ENCODE measurements at places on chromosomes 2 and 18. TPM values are rescaled to one million over a fixed set of nuclear protein-coding genes. Genes with fewer than 3 reads are reported as not detected.

The IL1RN gene
- 4.4 TPM for total RNA-seq

DNA sequence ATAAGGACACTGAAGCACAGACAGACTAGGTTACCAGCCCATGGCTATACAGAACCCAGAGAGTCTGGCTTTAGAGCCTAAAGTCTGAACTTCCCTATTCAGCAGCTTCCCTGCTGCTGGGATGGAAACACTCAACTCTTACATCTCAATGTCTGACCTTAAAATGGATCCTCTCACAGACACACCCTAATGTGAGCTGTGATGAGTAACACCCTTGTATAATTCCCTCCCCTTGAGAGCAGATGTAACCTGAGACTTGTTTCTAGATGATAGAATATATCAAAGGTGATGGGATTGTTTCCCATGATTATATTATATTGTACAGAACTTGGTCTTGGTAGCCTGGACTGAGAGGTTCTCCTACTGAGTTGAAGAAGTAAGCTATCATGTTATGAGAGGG is 577.1 kb upstream of the KLHL29 start:
- no peak for DNase-seq

The NETO1 gene
- total RNA-seq: not detected

The OTOF gene
- not detected for total RNA-seq

- DNase-seq: no peak
Measured at GRCh38 chr18:76847916-76848315, 25.6 kb downstream of the ZNF236 start.

DNA sequence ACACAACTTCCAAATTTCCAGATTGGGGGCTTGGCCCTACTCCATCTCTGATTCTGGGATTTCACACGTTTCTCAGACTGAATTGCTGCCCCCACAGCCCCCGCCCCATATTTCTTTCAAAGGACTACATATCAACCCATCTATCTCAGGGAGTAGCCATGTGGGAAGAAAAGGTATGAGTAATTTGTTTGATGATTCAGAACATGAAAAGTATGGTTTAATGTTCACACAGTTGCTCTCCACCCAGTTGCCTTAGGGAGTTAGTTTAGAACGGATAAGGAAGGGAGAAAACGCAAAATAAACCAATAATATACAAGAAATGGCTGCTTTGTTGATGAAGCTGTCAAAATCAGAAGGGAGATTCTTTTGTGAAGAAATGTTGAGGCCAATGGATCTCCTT is 145.1 kb downstream of the PIEZO2 start:
- DNase-seq: no peak

The FTCDNL1 gene
- 3.4 TPM for total RNA-seq

GRCh38 chr2:217515615-217516309 is 487.0 kb downstream of the TNS1 start:
- no peak for DNase-seq

DNA sequence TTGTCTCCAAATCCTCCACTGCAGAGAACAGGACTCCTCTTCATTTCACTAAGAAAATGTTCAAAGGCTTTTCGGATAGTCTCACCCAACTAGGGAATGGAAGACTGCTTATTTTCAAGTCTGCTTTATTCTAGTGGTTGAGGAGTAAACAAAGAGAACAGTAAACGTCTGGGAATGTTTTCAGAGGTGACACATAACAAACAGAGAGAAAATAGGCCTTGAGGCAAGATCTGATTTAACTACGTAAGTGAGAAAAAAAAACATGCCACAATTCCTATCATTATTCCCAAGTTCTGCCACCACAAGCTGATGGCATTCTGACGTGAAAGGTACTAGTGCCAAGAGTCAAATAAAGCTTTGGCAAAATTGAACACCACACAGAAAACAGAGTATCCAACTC is 16.7 kb upstream of the WIPF1 start:
- DNase-seq: no peak

GRCh38 chr2:151040039-151040438 is 221.6 kb downstream of the RBM43 start:
- DNase-seq: no peak

The SGPP2 gene
- total RNA-seq: 0.37 TPM

DNA sequence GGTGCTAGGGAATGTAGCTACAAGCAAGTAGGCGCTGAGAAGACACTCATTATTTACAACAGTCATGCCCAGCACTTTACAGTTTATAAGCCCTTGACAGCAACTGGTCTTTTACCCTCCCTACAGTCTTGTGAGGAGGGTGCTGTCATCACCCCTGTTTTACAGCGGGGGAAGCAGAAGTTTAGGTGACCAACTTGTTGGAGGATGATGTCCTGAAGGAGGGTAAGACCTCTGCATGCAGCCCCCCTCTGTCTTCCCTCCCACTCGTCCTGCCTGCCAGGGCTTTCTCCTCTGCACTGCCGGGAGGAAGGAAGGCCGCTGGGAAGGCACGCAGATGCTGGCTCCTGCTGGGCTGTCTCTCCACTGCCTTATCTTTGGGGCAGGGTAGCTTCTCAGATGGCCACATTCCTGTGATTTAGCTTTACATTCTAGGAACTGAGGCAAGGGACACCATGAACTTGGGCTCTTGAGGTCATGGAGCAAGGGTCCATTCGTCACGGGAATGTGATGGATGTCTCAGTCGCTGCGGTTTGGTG is 972 bp downstream of the IL1R1 start:
- DNase-seq: no peak

- DNase-seq: no peak
Measured at GRCh38 chr18:52569492-52569891, 229.5 kb downstream of the DCC start.

- DNase-seq: no peak
Measured at GRCh38 chr2:19119326-19120001, 239.0 kb downstream of the OSR1 start.

DNA sequence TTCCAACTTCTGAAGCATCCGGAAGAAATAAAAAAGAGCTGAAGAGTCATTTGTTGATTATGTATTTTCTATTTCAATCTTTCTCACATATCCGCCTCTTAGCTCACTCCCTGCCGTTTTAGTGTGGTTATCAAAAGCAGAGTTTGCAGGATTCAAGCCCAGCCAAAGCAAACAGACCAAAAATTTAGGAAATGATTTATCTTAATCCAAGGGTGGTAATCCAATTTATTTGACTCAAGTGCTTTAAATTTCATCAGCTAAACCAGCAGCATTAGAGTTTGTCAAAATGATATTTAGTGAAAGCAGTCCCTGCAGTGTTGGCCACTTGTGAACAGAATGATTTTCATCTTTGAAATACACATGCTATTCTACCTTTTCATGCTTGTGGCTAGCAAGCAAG is 129.3 kb upstream of the CCDC68 start:
- no peak for DNase-seq

GRCh38 chr2:229539628-229540027 is 174.7 kb downstream of the DNER start:
- no peak for DNase-seq

DNA sequence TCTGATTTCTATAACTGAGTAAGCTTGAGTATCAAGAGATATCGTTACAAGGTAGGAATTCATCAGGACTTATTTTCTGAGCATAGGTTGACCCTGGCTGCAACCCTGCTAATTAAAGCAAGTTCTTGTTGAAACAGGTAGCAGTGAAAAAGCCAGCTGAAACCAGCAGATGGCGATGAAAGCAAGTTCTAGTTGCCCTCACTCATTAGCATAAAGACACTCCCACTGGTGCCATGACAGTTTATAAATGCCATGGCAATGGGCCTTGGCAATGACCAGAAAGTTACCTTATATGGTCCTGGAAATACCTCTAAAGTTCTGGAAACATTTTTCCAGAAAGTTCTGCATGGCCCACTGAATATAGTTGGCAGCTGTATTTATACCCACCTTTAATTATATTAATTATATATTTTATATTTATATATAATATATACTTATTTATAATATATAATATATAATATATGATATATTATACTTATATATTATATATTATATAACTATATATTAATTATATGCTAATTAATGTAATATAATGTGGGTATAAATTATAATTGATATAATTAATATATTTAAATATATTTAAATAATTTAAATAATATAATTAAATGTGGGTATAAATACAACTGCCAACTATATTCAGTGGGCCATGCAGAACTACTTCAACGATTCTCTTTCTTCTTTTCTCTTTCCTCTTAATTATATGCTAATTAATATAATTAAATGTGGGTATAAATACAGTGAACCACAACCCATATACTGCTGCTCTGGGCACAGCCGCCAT is 188.0 kb downstream of the CDH7 start:
- no peak for DNase-seq

DNA sequence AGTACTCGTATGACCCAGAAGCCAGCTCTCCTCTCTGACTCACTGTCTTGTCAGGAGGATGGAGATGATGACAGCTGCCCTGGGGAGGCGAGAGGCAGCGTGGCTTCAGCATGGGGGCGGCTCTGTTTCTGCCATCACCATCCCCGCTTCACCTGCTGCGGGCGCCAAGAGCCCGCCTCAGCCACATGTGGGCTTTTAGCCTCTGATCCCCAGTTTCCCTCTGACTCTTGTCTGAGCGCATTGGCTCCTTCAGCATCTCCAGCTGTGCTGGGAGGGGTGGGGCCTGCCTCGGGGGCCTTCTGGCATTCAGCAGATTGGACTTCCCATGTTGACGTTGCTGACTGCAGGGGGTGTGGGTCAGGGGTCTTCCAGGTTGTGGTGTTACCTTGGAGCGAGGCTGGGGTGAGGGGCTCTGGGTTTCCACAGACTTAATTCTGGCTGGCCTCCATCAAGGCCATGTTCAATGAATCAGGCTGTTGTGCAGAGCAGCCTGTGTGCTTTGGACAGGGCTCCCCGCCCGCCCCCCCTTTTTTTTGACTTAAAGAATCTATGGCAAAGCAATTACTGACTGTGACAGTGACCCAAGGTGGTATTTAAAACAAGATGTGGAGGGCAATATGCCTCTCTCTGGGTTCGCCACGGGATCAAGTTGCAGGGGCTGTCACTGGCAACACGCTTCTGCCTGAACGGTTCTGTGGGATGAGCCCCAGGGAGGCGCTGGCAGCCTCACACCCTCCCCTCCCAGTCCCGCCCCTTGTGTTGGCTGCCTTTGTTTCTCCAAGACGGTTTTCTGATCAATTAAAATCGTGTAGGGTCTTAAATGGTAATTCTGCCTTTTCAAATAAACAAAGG is 228.3 kb downstream of the LDLRAD4 start:
- DNase-seq: no peak

GRCh38 chr2:40611196-40611595 is 159.3 kb upstream of the SLC8A1 start:
- no peak for DNase-seq

DNA sequence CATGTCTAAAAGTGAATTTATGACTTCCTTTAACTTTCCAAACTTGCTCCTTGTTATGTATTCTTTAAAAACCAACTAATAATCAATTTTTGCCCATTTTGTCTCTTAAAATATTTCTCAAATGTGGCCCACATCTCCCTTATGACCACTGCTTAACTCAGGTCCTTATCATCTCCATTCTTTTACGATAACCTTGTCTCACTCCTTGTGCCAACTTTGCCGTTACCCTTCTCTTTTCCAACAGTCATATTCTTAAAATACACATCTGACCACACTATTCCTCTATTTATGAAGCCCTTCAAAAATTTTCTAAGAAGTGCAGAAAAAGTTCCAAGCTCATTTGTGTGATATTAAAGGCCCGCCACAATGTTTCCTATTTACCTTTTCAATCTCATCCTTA is 47.8 kb downstream of the PPP1R1C start:
- no peak for DNase-seq

GRCh38 chr2:73101626-73102256 is 11.0 kb downstream of the RAB11FIP5 start:
- no peak for DNase-seq

DNA sequence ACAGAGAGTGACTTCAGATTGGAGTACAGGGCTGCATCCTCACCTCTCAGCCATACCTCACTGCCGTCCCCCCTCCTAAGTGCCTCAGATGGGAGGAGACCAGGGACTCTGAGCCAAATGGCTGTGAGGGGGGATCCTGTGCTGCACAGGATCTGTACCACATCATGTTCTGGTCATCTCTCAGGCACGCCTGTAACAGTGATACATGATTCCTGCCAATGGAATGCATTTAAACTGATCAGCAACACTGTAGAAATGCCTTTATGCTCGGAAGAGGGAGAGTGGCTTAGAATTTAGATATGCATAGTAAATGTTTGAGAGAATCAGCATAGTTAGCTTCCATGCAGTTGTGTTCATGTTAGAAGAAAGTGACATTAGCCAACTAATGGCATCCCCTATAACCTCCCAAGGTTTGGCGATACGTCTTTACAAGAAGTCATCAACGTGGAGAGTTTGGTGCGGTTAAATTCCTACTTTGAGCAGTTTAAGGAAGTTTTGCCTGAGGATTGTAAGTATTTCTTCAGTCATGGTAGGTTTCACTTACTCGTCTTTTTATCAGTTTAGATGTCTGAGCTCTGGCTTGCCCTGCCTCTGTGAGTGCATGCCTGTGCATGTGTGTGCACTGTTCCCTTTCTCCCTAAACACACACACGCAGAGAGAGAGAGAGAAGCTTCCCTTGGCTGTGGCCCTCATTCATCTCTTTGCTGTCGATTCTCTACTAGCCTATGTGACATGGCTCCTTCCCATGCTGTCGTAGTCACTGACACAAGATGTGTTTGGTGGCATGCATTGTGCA is 40.0 kb downstream of the COA5 start:
- DNase-seq: no peak

The FAM124B gene
- 0.71 TPM for total RNA-seq

DNA sequence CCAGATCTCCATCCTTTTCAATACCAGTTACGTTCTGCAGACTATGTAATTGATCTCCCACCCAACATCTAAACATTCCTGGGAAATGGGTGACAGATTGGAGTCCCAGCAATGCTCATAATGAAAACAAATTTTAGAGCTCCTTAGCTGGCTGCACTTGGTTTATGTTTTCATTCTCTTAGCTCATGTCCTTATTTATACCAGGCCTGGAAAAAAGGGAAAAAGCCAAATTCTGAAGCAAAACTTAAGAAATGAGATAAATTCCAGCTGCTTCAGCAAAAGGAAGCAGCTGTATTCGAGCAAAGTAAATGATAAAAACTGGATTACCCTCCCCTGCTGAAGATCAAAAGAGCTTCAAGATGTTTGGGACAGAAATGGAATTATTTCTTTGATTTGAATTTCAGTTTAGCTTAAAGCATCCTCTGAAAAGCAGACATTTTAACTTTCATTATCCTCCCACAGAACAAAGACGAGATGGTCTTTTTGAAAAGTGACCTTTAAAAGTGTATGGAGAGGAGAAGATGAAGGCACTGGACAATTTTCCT is 196.5 kb upstream of the THUMPD2 start:
- no peak for DNase-seq

DNA sequence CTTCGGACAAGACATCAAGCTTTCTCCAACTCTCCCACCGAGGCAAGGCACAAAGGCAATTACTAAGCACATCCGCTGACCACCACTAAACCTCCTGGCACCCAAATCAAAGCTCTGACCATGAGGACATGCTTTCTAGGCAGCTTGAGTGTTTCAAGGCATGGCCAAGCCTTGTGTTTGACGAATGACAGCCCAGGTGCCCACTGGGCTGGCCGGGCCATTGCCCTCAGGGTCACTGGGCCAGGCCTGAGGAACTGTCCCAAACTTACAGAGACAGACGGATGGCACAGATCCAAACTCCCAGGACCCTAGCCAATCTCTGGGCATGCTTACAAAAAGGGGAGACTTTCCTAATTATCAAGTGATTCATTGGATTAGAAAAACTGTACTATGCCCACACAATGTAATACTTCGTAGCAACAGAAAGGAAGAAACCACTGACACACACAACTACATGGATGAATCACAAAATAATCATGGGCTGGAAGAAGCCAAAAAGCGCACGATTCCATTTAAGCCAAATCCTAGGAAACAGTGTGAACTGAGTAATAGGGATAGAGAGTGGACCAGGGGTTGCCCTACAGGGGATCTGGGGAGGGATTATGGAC is 20.2 kb downstream of the CRACDL start:
- no peak for DNase-seq
